ENCODE measurements at places on chromosomes 1 and 21. TPM values are rescaled to one million over a fixed set of nuclear protein-coding genes. Genes with fewer than 3 reads are reported as not detected.

The LCE1B gene
- not detected for total RNA-seq

The MORC3 gene
- total RNA-seq = 21.8 TPM

The SLC25A24 gene
- 81.0 TPM for total RNA-seq

The GCSAML gene
- total RNA-seq = not detected

The NMNAT2 gene
- total RNA-seq = 0.27 TPM

The ZFP69 gene
- total RNA-seq = not detected

The ZNF648 gene
- total RNA-seq = not detected

The SYNC gene
- 6.5 TPM for total RNA-seq

The LDLRAD1 gene
- total RNA-seq = not detected

The SPATA1 gene
- total RNA-seq = not detected

The CASQ1 gene
- total RNA-seq = 0.71 TPM

The C1QA gene
- total RNA-seq = not detected

The CYP4A22 gene
- not detected for total RNA-seq

The EDN2 gene
- total RNA-seq = 2.2 TPM

The S100A5 gene
- total RNA-seq = 1.5 TPM

The CHI3L2 gene
- total RNA-seq = not detected

The NBPF1 gene
- 27.6 TPM for total RNA-seq

The ARL8A gene
- 17.0 TPM for total RNA-seq
